Activated T-helper 1 cell treated with anti-CD3 and anti-CD28 coated beads, Interleukin-2, amount 50 U/mL, for 16 hours (primary cell): ENCODE measurements at places on chromosomes 6 and 20.

- no peak for DNase-seq
These were observed 82.1 kb downstream of the SLC23A2 start for GRCh38 chr20:4919047-4919704.

- DNase-seq: no peak
These were observed 6.6 kb upstream of the FABP7 start for GRCh38 chr6:122772724-122773415.

DNA sequence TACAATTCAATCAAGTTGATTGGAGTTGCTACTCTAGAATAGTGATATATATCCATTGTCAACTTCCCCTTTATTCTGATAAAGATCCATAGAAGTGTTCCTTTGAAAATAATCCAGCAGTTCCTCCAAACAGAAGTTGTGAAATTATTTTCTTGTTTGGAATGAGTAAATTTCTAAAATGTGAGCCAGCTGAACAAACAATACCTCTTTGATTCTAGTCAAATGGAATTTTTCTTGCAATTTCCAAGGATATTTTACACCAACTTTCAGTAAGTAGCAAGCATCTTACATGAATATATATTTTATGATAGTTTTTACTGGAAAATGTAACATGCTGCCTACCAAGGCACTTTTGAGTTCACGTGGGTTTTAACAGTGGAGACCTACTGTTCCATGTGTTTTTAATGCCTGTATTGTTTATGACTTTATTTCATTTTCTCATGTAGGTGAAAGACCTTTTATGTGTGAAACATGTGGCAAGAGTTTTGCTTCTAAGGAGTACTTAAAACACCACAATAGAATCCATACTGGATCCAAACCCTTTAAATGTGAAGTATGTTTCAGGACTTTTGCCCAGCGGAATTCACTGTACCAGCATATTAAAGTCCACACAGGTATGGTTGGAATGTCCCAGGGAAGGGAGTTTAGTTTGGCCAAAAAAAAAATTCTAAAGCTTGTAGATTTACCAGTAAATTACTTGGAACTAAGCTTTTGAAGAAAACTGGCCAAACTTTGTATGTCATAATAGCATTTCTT is 6.5 kb downstream of the GZF1 start:
- DNase-seq: no peak

DNA sequence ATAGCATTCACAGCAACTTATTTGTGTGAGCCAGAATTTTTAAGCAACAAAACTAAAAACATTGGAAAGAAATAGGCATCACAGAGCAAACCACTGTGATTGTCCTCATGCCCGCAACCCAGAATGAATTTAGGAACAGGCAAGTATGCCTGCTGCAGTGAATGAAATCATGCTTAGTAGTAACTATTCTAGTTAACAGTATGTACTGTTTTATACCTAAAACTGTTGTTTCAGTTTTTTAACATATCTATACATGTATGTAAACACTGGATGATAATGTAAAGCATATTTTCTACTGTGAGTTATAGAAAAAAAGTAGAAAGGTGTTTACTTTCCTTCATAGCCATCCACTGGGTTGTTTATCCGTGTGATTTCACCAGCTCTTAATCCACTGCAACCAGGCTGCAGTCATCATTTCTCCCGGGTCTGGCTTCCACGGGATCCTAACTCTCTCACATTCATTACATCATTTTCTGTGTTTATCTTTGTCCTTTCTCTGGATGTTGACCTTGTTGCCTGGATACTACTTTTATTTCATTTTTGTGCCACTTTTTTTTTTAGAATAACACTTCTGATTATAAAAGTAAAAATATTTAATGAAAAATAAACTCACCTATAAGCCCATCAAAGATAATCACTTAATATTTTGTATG is 3.6 kb upstream of the ARFGEF3 start:
- no peak for DNase-seq

DNA sequence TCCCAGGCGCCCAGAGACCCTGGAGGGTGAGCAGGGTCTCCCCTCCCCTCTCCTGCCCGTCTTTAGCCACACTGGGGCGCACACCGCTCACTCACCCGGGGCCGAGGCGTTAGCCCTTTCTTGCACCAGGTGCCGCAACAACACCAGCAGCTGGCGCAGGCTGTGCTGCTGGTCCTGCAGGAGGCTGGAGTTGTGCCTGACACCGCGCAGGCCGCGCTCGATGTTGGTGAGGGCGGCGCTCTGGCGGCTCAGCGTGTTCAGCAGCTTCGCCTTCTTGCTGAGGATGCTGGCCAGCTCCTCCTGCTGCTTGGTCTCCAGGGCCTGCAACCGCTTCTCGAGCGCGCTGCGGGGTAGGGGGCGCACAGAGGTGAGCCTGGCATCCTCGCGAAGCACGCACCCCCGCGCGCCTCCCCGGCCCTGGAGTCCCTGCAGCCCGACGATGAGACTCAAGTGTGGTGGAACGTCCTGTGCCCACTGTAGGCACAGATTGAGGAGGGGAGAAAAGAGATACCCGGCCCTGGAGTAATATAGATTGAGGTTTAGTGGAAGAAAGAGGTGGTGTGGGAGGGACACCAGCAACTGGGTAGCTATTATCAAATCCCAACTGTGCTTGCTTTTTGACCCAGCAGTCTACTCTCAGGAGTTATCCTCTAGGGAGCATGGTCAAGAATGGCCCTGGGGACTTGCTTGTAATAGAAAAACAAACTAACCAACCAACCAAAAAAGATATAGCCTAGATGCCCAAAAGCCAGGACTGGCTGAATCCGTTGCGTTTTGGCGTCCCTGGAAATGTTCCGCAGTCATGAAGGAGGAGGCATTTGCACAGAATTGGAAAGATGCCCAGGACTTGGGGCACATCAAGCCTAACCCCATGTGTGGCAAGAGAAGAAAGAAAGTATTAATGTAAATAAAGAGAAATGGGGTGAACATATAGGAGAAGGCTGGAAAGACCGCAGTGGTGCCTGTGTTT is 30.9 kb downstream of the ANGPT4 start:
- DNase-seq: no peak

DNA sequence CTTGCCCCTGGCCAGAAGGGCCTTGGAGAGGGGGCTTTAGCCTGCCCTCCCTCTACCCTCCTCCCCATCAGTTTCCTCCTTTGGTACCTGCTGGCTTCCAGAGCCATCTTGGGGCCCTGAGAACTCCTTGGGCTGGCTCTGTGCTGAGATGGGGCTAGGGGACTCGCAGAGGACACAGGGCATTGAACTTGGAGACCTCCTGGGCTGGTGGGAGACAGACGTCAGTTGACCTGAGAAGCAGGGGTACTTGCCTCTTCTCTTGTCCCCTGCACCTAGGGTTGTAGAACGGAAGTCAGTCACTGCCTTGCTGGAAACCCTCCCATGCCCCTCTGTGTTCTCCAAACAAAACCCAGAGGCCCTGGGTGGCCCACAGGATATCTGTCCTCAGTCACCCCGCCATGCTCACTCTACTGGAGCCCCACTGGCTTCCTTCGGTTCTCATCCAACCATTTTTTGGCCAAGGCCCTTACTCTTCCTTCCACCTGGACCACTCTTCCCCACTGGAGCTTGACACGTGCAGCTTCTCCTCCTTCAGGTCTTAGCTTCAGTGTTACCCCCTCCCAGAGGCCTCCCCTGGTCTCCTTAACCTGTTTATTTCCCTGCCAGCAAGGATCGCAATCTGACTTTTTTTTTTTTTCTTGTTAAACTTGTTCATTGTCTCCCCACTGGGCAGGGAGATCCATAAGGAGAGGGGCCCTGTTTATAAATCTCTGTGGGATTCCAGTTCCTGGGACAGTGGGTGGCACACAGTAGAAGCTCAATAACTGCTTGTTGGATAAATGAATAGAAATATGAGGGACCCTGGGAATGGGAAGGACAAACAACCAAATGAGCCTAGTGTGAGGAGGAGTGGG is 971 bp downstream of the RBCK1 start:
- DNase-seq: no peak

DNA sequence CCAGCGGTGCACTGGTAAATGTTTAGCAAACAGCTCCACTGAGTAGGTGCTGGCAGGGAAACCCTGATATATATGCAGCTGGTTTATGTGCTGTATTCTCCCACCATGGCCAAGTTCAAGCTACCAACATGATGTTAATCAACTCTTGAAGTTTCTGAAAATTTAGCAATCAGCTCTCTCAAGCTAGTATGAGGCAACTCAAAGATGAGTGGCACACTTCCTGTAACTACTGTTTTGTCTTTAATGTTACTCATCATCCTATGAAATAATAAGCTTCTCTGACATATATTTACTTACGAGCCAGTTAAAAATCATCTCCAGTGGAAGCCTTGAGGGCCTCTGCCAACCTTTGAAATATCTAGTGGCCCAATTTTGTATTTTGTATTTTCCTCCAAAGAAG is 54.7 kb downstream of the TRMT6 start:
- no peak for DNase-seq

GRCh38 chr20:37990571-37991151 is 42.6 kb downstream of the TTI1 start:
- no peak for DNase-seq
